C1 segment of cervical spinal cord (tissue), 14 donors: ENCODE measurements at places on chromosomes 12 and 14.

GRCh38 chr14:57009585-57010515 is 199.6 kb upstream of the OTX2 start:
- no peak for DNase-seq

GRCh38 chr12:6039894-6040601 is 84.4 kb downstream of the VWF start:
- DNase-seq: peak; percentile 22

DNA sequence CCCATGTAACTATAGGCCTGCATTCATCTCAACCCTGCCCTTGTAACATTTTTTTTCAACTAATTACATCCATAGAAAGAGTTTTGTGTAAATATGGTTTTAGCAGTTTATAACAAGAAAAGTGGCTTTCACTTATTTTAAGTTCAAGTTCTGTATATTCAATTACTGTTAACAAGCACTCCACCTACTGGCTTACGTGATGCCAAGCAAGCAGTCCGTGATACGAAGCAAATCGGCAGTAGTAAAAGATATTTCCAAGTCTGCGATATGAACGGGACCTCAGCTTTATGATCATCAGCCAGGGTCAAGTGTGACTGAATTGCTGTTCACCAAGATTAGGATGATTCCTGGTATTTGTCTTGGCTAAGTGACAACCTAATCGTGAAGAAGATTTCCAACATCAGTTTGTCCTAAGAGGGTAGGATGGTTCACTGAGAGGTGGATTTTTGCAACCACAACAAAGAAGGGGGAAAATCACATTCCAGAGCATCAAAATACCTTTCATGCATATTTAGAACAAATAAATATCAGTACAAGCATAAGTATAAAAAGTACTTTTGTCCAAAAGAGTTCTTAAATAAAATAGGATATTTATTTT is 456.2 kb downstream of the FOXG1 start:
- DNase-seq: no peak

DNA sequence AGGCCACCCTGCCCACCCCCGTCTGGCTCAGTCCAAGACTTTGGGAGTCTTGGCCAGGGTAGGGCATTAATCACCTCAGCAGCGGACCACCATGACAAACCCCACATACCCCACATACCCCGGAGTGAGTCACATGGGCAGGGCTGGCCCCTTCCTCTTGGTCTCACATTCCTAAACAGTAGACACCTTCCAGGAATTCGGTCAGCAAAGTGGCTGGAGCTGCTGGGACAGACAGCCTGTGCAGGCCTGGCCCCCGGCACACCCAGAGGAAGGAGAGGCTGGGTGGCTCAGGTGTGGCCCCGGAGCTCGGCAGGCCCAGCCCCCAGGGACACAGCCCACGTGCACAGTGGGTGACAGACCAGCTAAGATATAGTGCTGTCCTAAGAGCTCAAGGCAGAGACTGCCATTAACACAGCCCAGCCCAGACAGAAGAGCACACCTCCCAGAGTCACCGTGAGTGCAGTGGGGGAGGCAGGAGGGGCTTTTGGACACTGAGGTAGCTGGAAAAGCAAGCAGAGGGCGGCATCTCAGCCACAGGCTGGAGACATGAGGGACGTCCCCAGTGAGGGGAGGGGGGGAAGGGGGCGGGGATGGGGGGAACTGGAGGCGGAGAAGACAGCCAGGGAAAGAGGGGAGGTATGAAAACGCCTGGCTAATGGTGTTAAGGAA is 24.0 kb downstream of the CCDC85C start:
- DNase-seq: no peak

GRCh38 chr14:74019408-74020137 is 424 bp downstream of the BBOF1 start:
- DNase-seq: no peak

- DNase-seq: no peak
Observed at GRCh38 chr14:84152452-84152851, 1377.5 kb upstream of the FLRT2 start.

DNA sequence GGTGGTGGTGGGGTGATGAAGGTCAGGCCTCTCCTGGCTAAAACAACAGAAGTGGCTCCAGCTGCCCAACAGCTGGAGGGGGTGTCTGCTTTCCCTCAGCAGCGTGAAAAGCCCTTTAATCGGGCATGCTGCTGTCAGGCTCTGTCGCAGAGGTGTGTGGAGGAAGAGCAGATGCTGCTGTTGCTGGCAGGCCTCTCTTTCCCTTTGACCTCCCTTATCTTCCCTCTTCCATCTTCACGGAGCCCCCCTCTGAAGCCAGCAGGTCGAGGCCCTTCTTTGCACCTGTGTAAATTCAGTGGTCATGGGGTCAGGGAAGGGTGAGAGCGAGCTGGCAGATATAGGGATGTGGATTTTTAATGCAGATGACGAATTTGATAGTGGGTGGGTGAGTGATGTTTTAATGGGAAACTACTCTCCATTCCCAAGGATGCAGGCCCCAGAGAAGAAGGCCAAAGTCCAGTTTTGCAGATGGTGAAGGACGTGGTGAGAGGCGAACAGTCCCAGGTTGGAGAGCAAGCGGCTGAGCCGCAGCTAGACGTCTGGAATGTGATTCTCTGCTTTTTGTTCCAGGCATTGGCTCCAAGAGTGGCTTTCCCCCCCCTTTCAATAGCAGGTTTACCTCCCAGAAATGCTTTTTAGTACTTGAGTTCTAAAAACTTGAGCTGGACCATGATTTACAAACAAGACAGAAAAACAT is 64.0 kb downstream of the SMOC1 start:
- no peak for DNase-seq

GRCh38 chr14:90384543-90384911 is 12.3 kb upstream of the CALM1 start:
- DNase-seq: no peak

GRCh38 chr12:6489449-6489848 is 3.6 kb downstream of the MRPL51 start:
- no peak for DNase-seq

DNA sequence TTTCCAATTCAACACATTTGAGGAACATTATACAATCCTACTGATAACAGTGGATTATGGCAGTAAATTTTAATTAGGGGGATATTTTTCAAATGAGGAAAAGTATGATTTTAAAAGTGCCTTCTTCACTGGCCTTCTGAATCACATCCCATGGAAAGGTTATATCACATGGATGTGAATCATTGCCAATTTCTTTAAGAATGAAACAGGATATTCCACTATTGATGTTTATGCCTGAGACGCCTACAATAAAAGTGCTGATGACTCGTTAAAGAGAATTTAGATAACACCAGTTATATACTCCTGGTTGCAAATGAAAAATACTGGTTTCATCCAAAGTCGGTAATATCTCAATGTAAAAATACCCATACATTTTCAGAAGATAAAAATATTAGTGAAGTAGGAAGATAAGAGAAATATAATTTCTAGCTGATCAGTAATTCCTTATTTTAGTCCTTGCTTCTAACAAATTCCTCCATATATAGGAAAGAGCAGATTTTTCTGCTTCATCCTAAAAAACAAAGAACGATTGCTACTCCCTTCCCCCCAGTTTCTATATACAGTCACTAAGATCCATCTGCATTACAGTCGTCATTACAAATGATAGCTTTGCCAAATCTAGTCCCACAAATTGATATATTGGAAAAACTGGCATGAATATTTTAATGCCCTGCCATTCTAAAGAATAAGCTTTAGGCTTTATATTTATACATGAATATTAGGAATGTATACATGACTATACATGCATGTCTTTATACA is 139.5 kb upstream of the SOX5 start:
- no peak for DNase-seq

GRCh38 chr12:89878950-89879349 is 170.3 kb upstream of the ATP2B1 start:
- DNase-seq: no peak

DNA sequence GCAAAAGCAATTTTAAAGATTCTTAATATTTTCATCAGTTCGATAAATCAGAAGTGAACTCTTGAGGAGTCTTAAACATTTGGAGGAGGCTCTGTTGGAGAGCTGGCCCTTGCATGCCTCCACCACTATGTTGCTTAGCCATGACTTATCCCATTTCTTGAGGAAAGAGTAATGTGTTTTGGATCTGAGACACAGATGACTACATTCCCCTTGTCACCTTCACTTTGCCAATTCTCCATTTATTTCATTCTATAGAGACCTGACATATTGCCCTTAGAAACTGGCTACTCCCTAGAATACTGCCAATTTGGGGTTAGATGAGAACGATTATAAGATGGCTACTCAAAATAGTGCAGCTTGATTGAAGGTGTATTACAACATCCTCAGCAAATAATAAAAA is 157.4 kb upstream of the TMEM260 start:
- DNase-seq: no peak

DNA sequence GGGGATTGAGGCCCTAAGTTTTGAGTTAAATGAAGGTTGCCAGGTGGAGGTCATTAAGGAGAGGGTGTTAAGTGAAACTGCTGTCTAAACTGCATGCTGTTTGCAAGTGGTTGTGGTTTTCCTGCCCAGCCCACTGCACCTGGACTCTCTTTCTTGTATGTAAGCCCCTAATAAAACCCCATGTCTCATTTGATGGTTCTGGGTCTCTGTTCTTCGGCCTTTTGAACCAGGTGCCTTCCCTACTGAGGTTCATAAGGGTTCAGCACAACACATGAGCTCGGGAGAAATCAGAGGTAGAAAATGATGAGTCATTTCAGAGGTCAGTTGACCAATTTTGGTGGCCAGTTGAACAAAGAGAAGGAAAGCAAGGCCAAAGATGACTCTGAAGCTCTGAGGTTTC is 382.5 kb downstream of the RPS29 start:
- DNase-seq: no peak

GRCh38 chr14:56172571-56172971 is 54.4 kb downstream of the PELI2 start:
- DNase-seq: no peak

- no peak for DNase-seq
Observed at GRCh38 chr14:43525658-43526057, 981.4 kb downstream of the FSCB start.

- DNase-seq: no peak
Observed at GRCh38 chr12:122336015-122336946, 70.0 kb upstream of the VPS33A start.

DNA sequence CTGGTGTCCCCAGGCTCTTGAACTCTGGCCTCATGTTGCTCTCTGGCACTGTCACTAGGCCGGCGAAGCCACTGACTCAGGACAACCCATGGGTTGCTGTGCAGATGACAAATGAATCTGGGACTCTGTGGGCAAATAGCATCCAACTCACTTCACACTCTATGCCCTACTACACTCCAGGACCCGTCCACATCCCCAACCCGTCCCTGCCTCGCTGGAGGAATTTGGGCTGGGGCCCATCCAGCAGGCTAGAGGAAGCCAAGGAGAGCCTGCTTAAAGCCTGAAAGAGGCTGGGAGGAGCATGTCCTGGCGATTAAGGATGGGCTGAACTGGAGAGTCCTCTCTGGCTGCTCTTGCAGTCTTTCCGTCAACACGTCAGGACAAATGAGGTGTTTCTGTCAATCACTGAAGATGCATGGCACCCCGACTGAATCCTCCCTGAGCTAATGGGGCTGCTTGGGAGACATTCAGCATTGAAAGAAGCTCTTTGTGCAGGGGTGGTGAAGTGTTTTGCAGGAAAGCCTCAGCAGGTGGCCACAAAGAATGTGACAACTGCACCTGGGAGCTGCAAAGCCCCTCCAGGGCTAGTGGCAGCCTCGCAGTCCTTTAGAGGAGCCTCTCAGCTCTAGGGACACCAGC is 71.7 kb downstream of the ANO2 start:
- DNase-seq: no peak

DNA sequence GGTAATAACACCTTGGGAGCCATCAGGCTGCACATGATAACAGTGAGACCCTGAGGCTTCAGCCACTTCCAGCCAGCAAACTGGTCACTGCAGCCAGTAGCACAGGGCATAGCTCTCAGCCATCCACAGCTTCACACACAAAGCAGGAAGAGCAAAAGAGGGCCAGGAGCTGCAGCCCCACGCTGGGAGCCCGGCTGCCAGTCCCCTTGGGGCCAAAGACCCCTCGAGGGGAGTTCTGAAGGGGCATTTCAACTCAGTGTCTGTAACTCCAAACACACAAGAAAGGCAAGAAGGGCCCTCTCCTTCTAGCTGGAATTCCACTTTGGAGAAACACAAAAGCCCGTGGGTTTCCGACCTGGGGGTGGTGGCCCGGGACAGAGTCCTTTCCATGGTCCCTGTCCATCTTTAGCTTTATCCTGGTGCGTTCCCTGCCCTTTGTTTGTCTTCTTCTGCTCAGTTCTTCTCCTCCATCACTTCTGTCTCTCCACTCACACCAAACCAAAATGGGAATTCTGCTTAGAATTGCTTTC is 151.8 kb upstream of the FKBP4 start:
- no peak for DNase-seq

GRCh38 chr12:111730420-111730819 is 36.3 kb upstream of the ALDH2 start:
- DNase-seq: no peak

- DNase-seq: no peak
Observed at GRCh38 chr12:54294152-54294952, 6.5 kb downstream of the NFE2 start.

- DNase-seq: no peak
Observed at GRCh38 chr12:84698576-84699333, 213.8 kb downstream of the SLC6A15 start.

GRCh38 chr12:69821456-69822159 is 3.4 kb upstream of the MYRFL start:
- DNase-seq: peak; percentile 59

DNA sequence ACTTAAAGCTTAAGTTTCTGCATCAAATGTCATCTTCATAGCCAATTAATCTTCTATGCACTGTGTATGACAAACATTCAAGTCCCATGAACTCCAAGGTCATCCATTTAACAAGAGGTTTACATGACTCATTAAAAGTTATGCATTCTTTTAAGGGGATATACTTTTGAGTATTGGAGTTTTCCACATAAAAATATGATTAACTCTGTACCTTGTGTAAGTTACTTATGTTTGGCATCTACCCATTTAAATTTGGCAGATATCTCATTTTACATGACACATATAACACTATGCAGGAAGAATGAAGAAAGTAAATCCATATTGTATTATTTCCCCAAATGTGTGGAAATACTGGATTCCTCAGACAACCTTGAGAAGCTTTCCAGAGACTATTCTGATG is 240.2 kb downstream of the PAX9 start:
- DNase-seq: no peak

GRCh38 chr14:66043921-66044320 is 442.2 kb upstream of the CCDC196 start:
- no peak for DNase-seq

GRCh38 chr12:11689591-11690186 is 40.2 kb downstream of the ETV6 start:
- DNase-seq: no peak

DNA sequence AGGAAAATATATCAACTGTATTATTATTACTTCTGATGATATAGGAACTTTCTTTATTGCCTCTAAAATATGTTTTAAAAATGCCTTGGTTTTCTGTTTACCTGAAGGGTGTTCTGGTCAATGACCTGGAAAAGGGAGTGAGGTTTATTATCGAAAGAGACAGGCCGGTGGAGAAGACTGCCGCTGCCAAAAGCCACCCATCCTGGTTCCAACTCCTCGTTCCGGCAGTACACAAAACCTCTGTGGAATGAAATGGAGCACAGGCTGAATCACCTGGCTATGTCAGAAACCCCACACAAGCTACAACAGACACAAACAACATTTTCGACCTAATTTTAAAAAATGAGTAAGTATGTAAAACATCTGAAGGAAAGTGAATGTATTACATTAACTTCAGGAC is 73.6 kb downstream of the HECTD4 start:
- DNase-seq: no peak
